Pancreas (tissue), 10 donors: ENCODE measurements at places on chromosomes 7 and 10.
A peak's percentile ranks its signal among the peaks of the same experiment; 100 is the strongest.

- no peak for DNase-seq
These were observed 238.1 kb downstream of the HPSE2 start for GRCh38 chr10:98997596-98997995.

DNA sequence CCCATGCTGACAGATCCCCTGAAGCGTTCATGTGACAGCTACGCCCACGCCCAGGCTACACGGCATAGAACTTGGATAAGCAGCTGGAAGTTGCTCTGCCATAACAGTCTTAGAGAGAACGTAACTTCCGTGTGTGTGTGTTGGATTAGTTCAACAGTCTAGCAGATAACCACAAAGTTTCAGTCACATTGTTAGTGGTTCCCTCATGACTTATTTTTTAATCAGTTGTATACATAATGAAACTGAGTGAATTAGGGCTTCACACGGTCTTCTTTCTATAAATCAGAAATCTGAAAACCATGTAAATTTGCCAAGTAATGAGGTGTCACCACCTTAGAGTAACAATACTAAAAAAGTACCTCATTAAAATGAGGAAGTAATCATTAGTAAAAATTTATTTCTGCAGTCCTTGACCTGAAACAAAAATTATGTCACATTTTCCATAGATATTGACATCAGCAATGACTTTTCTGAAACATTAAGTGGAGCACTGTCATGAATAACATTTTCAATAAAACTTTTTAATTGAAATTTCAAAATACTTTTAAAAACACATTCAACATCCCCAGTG, 21.7 kb upstream of the MACC1 start:
- no peak for DNase-seq

- DNase-seq: no peak
These were observed 26.4 kb downstream of the AP5Z1 start for GRCh38 chr7:4801839-4802231.

DNA sequence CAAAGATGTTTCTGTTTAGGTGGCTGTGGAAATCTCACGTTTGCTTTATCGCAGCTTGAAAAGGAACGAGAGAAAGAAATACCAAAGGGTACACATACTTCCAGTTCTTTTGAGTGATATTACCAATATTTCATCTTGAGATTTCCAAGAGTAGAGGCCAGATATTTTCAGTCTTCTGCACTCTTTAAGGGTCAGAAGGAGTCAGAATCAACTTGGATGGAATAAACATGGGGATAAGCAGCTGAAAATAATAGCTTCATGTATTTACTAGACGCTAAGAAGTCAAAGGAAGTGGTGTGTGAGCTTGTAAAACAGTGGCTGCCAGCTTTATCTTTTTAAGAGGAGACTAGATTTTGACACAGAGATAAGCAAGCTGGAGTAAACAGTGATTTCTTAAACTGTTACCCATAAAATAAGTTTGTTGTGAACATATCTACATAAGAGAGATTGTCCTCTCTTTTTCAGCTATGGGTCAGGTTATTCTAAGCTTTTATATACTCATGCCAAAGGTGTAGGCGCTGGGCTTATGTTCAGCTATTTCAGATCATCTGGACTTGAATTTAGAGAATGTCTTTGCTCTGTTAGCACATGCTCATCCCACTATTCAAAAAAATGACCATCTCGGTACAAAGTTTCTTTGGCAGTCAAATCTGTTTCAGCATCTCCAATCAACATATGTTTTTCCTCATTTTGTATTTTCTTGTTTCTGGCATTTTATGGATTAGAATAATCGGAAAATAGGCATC, 170.8 kb upstream of the TCF7L2 start:
- no peak for DNase-seq

- no peak for DNase-seq
These were observed 852.9 kb downstream of the SORCS1 start for GRCh38 chr10:106311590-106311989.

DNA sequence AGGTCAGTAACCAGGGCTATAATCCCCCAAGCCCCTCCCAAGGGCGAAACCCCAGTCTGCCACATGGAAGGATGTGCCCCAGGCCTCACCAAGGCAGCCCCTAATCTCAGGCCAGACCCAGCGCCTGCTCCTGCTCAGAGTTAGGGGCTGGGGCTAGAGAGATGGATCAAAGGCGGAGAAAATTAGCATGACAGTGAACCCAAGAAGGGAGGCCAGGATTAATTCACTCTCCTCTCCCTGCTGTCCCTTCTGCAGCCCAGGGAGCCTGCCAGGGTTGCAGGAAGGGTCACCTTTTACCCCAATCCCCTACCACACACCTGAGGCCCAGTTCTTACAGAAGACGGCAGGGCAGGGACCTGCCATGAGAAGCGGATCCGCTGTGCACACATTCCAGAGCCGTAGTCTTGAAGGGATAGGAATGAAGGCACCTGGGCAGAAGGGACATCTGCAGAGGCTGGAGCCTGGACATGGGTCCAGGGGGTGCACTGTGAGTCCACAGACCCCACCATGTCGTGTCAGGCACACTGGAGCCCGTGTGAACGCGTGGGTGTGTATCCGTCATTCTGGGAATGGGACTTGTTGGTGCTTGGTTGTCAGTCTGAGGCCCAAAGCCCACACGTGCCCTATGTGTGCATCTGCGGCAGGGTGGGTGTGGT, 11.9 kb upstream of the ZMIZ1 start:
- peak; percentile 48 for DNase-seq

DNA sequence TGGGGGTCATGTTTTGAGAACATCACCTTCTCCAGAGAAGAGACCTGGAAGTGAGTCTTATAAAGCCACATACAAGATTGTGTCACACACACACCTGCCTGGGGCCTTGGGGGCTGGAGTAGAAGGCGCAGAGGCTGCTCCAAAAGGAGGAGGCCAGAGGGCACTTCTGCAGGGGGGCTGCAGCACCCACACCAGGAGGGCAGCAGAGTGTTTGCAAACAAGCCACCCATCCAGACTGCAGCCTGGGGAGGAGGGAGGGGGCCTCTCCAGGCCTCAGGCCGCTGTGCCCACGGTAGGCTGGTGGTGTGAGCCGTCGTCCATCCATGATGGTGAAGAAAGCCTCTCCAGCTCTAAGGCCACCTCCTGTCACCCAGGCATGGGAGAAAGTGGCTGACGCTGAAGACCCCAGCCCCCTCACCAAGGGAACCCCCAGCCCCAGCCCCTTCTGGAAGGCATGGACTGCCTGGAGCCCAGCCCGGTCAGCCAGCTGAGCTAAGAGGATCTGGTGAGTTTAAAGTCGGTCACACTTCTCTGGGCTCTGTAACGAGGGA, 77.5 kb downstream of the FOXL3 start:
- peak; percentile 39 for DNase-seq

DNA sequence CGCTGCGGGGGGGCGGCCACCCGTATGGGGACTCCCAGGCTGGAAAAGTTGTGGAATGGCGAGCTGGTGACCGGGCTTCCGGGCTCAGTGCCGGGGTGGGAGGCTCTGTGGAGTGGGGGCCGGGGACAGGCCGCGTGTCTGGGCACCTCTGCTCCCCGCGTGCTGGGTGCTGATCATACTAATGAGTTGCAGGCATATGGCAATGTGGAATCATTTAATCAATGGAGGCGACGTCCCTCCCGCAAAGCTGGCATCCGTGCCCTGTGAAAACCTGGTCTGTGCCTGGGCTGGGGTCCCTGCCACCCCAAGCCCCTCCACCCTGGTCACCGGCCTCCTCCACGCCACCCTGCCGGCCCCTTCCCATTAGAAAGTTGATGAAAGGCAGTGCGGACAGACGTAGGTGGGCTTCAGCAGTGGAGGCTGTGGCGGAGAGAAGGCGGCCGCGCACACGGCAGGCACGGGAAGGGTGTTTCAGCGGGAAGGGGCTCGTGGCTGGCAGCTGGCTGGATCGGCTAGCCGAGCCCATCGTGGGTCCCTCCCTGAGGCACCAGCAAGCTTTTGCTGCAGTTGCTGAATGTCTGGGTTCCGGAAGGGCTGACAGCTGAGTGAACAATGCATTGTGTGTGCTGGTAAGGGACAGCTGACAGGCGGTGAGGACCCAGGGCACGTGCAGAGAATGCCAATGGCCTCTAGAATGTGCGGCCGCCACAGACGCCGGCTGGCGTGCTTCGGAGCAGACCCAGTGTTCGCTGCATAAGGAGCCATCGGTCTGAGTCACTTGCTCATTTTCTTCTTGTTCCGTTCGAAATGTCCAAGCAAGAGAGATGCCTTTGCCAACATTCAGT, 1.5 kb downstream of the ADGRA1 start:
- DNase-seq: no peak
